ENCODE measurements at places on chromosomes 6 and 20.

DNA sequence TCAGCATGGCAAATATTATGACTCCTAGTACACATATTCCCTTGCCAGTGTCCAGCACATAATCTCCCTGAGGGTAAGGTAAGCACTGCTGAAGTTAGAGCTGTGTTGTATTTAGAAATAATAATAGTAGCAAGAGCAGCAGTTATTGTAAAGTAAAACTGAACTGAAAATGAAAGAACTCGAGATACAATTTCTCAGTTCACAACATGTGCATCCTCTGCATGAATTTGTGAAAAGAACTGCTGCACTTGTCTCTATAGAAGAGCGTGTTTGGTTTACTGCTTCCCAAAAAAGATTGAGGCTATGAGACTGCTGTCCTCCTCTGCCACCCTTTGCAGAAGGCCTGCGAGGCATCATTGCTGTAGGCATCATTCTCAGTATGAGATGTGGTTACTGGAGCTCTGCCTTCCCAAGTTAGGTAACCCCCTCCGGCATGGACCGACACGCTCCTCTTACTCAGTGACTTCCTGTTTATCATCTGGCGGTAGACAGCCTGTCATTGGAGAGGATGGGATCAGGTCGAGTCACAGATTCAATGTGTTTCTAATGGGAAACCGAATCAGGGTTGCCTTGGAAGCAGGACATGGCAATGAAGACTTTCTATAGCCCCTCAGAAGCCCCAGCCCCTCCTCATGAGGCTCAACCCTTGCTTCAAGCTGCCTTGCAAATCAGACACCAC lies 48.1 kb downstream of the SLC24A3 start:
- no peak for DNase-seq

DNA sequence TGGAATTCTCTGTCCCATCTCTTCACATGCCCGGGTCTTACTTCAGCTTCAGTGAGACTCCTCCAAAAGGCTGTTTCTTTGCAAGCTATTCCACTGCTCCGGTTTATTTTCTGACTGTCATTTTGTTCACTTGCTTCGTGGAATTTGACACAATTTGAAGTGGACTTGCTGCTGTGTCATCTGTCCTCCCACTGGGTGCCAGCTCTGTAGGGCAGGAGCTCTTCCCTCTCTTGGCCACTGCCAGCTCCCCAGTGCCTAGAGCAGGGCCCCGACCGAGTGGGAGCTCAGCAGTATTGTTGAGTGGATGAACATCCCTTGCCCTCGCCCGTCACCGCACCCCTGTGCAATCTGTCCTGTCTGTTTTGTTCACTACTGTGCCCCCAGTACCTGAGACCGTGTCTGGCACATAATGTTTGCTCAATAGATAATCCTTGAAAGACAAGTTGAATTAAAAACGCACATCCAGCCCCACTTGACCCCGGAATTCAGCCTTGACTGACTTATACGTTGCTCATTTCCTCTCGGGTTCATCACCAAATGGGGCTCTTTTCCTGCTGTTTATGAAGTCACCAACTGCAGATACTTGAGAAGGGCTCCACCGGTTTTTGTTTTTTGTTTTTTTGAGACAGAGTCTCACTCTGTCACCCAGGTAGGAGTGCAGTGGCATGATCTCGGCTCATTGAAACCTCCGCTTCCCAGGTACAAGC lies 170.3 kb upstream of the KCNG1 start:
- no peak for DNase-seq

DNA sequence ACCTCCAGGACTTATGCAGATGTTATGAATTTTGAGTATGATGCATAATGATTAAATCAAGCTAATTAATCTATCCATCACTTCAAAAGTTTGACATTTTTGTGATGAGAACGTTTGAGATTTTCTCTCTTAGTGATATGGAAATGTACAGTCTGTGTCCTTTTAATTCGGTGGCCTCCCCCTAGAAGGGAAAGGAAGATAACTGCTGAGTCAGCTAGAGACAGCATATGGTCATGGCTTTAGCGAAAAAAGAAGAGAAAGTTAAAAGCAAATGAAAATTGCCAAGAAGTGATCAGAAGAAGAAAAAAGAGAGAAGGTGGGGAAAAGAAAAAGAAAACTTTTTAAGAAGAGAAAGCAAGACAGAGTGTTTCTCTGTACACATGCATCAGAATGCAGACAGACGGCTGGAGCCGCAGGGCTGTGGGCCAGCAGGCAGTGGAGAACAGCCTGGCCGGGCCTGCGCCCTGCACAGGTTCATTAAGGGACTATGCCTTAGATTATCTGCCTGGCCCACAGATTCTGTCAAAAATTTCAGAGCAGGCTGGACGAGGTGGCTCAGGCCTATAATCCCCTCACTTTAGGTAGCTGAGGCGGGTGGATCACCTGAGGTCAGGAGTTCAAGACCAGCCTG lies 7.7 kb downstream of the PRR18 start:
- DNase-seq, result no peak

- DNase-seq, result no peak
Observed at GRCh38 chr20:49078310-49078709, 32.2 kb downstream of the CSE1L start.

- no peak for DNase-seq
Observed at GRCh38 chr20:52031206-52031562, 160.4 kb downstream of the ZFP64 start.

DNA sequence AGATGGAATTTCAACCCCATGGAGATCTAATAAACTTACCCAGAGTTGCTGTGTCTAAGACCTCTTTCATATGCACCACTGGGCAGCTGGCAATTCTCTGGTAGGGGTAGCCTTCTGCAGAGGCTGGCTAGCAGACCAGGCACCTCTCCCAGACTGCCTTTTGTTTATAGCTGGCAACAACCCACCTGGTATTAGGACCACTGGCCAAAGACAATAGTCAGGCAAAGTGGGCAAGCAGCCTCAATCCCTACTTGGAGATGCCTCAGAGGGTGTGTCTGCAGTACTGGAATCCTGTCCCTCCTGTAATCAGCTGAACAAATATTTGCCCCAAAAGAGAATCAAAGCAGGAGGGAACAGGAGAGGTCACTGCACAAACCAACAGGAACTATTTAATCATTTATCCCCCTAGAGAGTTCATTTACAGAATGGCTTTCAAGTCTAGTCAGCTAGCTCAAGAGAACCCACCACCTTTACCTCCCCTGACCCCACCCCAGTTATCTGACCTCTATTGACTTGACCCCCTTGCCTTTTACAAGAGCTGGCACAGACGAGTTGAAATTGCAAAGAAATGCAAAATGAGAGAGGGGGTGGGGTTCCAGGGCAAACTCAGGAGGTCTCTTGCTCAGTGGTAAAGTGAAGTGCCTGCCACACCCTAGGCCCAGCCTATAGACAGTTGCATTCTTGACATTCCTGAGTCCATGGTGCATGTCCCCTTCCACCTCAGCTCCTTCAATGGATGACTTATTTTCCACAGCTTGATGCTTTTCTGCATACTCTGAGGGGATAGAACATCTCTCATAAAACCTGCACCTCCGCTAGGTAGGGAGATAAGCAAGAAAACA lies 2.8 kb downstream of the BCL2L1 start:
- no peak for DNase-seq
